Tibial nerve (tissue), 4 donors: ENCODE measurements at places on chromosomes 13 and 19. TPM values are rescaled to one million over a fixed set of nuclear protein-coding genes. Genes with fewer than 3 reads are reported as not detected.

GRCh38 chr19:609004-609346, 19.3 kb downstream of the HCN2 start:
- DNase-seq, result peak; percentile 17
- no peaks in the 10 kb centered on the region for H3K36me3 ChIP-seq
- peaks cover under 1% of the 10 kb centered on the region for H3K27me3 ChIP-seq
- H3K4me1 ChIP-seq, result peaks cover 15% of the 10 kb centered on the region
- no peak overlapping the region for H3K27ac ChIP-seq
- H3K4me3 ChIP-seq, result no peak overlapping the region

Gene PDE4C
- under 0.01 TPM for total RNA-seq

GRCh38 chr13:38735665-38736440, 49.0 kb downstream of the FREM2 start:
- H3K4me1 ChIP-seq, result no peaks in the 10 kb centered on the region
- H3K36me3 ChIP-seq, result no peaks in the 10 kb centered on the region
- H3K4me3 ChIP-seq, result no peak overlapping the region
- no peaks in the 10 kb centered on the region for H3K27me3 ChIP-seq

Gene KIR3DL2
- total RNA-seq, result not detected

- no peak for DNase-seq
- H3K4me1 ChIP-seq, result no peaks in the 10 kb centered on the region
- H3K36me3 ChIP-seq, result no peaks in the 10 kb centered on the region
- H3K27ac ChIP-seq, result no peak overlapping the region
Measured at GRCh38 chr19:33613620-33614000, 8.1 kb upstream of the CHST8 start.

Gene LYPD3
- 0.44 TPM for total RNA-seq

GRCh38 chr13:40352380-40352778, 314.1 kb downstream of the FOXO1 start:
- no peaks in the 10 kb centered on the region for H3K4me1 ChIP-seq
- H3K36me3 ChIP-seq, result no peaks in the 10 kb centered on the region
- DNase-seq, result peak; percentile 28
- no peak overlapping the region for H3K4me3 ChIP-seq
- H3K27ac ChIP-seq, result peak overlapping the region; percentile 92

GRCh38 chr13:32135056-32135390, 103.4 kb downstream of the FRY start:
- no peaks in the 10 kb centered on the region for H3K4me1 ChIP-seq
- no peak overlapping the region for H3K4me3 ChIP-seq
- H3K36me3 ChIP-seq, result no peaks in the 10 kb centered on the region
- DNase-seq, result no peak

Gene ZNF577
- 18.1 TPM for total RNA-seq

DNA sequence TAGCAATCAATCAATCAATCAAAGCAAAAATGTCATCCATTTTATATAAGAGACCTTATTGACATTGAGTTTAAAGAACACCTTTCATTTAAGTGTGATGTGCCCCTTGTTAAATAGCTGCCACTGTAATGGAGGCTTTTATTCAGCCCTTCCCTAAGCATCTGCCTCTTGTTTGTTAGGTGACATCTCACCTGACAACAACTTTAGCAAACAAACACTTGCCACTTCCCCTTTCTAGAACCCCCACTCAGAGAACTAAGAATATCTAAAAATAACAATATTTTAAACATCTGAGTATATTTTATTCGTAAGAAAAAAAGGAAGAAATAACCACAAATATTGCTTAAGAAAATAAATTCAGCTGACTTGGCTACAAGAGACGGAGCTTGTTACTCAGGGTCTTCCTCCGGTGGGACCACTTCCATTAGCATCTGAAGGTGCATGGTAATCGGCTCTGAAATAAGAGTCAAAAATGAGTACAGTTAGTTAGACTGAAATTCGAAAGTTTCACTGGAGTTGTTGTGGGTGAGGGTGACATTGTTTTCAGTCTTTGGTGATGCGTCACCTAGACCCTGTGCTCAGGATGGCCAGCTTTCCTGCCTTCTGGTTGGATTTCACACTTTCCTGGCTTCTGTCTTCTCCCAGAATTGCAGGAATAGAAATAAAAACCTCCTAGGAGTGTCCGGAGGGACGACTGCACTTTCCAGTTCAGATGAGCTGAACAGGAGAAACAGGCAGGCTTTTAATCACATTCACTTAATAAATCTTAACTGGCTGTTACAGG, 39.1 kb downstream of the SLC7A9 start:
- H3K36me3 ChIP-seq, result no peaks in the 10 kb centered on the region
- H3K4me3 ChIP-seq, result no peak overlapping the region

DNA sequence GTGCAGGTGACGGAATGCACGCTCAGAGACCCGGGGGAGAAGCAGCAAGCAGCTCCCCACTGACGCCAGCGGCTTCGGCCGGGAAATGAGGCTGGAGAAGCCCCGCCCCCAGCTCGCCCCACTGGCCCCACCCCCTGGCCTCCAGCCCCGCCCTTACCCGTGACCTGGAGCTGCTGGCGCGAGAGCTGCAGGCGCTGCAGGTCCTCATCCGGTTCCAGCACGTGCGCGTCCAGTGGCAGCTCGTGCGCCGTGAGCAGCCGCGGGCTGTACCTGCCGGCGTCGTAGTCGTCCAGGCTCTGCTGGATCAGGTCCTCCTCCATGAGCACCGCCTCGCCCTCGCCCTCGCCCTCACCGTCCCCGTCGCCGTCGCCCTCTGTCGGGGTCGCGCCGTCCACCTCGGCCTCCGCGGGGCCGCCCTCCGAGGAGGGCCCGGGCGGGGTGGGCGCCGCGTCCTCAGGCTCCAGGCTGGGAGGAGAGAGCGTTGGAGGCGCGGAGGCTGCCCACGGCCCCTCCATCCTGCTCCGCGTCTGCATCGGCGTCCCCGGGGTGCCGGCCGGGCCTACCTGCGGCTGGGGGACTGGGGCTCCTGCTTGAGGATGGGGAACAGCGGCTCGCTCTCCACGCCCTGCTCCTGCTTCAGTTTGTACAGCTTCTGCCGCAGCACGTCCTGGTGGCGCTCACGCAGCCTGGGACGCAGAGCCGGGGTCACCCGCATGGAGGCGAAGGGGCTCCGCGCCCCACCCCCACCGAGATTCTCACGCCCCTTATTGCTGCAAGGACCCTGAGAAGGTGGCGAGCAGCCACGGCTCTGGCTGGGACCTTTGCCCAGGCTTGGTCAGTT, 6.4 kb upstream of the TBXA2R start:
- H3K27me3 ChIP-seq, result no peaks in the 10 kb centered on the region
- DNase-seq, result no peak
- no peak overlapping the region for H3K27ac ChIP-seq
- H3K36me3 ChIP-seq, result no peaks in the 10 kb centered on the region
- no peak overlapping the region for H3K4me3 ChIP-seq
- H3K4me1 ChIP-seq, result peaks cover 19% of the 10 kb centered on the region

Gene RASGRP4
- 7.5 TPM for total RNA-seq

DNA sequence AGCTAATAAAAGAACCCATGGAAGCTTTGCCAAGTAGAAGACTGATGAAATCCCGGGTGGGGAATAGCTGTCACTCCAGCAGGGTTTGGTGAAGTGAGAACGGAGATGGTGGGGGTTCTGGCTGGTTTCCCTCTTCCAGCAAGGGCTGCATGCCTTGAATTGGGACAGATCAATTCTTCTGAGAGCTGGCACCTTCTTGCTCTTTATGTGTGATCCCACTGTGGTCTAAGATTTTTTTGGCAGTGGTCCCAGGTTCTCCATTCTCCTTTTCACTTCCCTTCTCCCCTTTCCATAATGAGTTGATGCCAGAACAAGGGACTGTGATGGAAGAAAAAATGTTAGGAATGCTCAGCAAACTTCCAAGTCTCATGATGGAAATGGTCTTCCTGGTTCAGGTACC, 50.0 kb downstream of the TNFSF11 start:
- no peak for DNase-seq
- no peak overlapping the region for H3K4me3 ChIP-seq
- no peak overlapping the region for H3K27ac ChIP-seq
